NCI-H526 (cell line): ENCODE measurements at places on chromosomes 1 and 21.

GRCh38 chr1:25672763-25673409 is 56.3 kb downstream of the MAN1C1 start:
- DNase-seq = no peak

DNA sequence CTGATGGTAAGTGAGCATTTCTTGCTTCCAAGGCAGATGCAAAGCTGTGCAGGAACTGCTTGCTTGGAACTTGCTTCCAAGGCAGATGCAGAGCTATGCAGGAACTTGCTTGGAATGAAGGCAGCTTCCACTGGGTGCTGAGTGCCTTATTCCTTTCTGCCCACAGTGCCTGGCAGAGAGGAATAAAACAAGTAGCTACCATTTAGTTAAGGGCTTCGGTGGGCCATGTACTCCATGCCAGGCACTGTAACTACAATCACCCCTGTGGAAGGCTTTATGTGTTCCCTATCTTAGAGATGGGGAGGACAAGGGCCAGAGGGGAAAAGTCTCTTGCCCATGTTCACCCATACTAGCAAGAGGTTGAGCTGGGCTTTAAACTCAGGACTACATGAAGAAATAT is 8.3 kb downstream of the MROH7 start:
- DNase-seq = no peak

DNA sequence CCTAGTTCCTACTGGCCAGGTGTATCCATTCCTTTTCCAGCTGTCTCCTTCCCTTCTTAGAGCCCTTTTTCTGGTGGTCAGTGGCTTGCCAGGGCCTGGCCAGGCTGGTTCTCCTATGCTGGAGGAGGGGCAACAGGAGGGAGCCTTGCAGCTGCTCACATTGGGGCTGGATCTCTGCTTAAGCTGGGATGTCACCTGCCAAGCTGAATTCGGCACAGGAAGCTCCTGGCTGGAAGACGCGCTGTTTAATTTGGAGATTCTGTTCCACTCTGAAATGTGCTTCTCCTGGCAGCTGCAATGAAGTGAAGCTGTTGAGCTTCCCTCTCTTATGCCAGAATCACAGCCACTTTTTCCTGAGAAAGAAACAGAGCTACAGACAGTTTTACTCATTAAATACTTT is 56.0 kb upstream of the POU3F1 start:
- DNase-seq = no peak

- DNase-seq = no peak
Observed at GRCh38 chr1:15838721-15839120, 8.8 kb upstream of the SPEN start.
